ENCODE measurements at places on chromosomes 16 and 17.
A peak's percentile ranks its signal among the peaks of the same experiment; 100 is the strongest.

DNA sequence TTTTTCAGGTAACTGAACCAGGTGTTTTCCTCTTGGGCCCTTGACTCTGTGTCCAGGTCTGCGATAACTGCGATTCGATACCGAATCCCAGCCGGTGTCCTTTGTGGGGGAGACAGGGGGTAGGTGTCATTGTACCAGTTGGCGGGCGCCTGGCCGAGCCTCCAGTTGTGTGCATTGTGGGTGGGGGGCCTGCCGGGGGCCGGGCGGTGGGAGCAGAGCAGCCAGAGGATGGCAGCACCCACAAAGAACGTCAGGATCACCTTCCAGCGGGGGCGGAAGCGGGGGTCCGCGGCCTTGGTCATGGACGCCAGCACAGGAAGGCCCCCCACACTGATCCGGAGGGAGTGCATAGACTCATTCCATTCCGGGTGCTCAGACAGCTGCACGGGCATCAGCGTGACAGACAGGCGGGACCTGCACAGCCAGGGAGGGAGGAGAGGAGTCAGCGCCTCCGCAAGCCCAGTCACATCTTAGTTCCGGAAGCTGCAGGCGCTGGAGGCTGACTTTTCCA lies 12.3 kb downstream of the CANT1 start:
- no peak for DNase-seq

GRCh38 chr17:55336426-55336825 lies 71.7 kb downstream of the HLF start:
- no peak for DNase-seq

DNA sequence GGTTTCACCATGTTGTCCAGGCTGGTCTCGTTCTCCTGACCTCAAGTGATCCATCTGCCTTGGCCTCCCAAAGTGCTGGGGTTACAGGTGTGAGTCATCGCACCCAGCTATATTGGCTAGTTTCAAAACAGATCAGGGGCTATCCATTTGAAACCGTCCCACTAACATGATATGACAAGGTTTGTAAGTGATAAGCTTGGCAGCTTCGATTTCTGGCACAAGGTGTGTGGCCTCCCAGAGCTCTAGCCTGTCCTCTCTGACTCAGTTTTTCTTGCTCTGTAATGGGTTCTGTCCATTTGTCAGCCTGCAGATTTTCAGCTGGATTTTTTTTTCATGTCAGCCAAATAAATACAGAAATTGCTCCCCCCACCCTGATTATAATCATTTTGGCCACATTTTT lies 31.8 kb upstream of the TENT4B start:
- no peak for DNase-seq

DNA sequence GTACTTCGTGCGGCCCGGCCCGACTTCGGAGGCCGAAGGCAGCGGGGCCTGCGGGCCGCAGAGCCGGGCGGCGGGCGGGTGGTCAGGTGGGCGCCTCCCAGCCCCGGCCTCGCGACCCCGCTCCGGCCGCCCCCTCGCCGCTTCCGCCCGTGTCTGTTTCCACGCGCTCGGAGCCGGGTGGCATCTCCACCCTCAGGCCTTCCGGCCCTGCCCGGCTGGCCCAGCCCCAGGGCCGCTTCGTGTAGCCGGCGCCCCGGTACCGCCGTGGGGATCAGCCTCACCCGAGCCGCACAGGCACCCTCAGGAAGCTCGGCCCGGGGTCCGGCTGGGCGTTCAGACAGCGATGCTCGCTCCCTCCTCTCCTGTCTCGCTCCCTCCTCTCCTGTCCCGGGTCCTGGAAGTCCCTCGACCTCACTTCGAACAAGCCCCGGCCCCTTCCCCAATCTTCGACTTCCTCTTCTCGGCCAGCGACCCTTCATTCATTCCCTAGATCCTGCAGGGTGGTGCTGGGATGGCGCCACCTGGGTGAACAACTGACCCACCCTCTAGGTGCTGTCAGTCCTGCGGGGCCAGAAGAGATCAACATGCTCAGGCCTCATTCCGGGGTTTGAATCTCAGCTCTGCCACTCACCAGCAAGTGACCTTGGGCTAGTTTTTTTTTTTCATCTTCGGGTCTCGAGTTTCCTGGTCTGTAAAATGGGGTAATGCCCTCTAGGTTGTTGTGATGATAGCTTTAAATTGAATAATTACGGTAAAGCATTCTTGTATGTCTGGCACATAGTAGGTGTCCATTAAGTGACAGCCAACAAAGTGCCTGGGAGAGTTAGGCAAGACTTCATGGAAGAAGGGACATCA lies 610 bp downstream of the VPS4A start:
- peak; percentile 43 for DNase-seq

- DNase-seq = no peak
Observed at GRCh38 chr16:49621241-49622083, 234.4 kb downstream of the ZNF423 start.

- peak; percentile 37 for DNase-seq
Observed at GRCh38 chr16:68752602-68753001, 15.5 kb downstream of the CDH1 start.

DNA sequence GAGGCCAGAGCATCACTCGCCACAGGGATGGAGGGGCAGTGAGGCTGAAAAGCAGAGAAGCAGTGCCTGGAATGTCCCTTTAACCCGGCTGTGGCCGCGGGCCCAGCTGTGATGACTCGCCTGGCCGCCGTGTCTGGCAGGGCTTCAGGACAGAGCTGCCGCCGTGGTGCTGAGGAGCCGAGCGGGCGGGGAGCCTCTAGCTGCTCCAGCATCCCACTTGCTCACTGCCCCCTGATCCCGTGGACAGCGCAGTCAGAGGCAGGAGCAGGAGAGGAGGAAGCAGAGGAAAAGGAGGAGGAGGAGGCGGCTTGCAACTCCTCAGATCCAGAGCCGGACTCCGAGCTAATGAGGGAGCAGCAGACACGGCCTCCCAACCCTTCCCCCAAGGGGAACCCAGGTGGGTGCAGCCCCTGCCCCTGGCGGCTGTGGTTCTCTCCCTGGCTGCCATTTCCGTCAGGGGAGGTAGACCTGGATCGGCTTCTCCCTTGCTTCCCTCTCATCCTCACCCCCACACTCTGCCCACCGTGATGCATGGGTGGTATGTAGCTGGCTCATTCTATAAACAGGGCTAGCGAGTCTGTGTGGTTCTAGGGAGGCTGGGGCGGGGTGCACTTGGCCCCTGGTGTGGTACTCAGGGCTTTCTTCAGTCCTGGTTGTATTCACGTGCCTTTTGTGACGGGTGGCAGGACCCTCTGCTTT lies 165.7 kb downstream of the CMIP start:
- DNase-seq = no peak

DNA sequence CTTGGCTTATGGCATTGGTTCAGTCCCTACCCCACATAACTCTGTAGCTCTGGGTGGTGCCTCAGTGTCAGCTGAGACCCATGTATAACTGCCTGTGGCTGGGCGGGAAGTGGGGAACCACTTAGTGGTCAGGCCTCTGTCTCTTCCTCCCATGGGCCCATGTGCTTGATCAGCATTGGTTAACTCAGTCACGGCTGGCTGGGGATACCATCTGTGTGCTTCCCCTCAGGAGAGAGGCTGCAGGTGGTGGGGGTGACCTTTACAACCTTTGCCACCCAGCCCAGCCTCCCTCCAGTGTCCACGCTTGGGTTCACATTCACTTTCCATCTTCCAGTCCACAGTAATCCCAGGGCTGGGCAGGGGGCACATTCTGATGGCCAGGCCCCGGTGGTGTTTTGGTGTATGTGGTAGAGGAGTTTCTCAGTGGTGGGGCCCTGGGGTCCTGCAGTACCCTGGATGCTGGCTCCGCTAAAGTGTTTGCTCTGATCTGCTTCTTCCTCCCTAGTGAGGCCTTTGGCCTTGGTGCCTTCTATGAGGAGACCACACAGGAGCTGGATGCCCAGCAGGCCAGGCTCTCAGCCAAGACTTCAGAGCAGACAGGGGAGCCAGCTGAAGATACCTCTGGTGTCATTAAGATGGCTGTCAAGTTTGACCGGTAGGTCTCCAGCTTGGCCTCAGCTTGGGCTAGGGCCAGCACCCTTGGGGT lies 10.2 kb upstream of the NFATC3 start:
- peak; percentile 48 for DNase-seq

- DNase-seq = no peak
Observed at GRCh38 chr17:59617156-59617732, 2.5 kb upstream of the CLTC start.

- DNase-seq = no peak
Observed at GRCh38 chr17:35630530-35631148, 43.5 kb downstream of the AP2B1 start.

GRCh38 chr17:50630524-50631194 lies 4.0 kb upstream of the ABCC3 start:
- DNase-seq = peak; percentile 62

GRCh38 chr17:76727745-76728456 lies 1.3 kb downstream of the METTL23 start:
- peak; percentile 20 for DNase-seq

DNA sequence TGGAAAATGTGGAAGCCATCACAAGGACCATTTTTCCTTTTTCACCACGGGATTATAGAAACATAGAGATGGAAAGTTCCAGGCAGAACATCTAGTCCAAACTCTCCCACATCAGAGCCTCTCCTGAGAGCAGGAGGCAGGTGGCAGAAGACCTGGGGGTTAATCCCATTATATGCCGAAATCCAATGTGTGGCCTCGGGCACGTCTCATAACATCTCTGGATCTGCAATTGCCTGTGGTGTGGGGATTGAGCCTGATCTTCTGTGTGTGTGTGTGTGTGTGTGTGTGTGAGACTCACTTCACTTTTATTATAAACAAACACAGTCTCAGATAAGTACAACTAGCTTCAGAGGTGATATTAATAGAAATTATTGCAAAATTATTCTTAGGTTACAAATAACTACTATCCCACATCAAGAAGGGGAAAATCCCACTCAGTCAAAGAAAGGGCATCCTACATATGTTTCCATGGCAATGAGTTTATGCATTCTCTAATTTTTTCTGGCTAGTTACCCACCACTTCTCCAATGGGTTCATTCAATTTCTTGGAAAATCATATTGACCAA lies 199.1 kb downstream of the FOXL1 start:
- DNase-seq = no peak

DNA sequence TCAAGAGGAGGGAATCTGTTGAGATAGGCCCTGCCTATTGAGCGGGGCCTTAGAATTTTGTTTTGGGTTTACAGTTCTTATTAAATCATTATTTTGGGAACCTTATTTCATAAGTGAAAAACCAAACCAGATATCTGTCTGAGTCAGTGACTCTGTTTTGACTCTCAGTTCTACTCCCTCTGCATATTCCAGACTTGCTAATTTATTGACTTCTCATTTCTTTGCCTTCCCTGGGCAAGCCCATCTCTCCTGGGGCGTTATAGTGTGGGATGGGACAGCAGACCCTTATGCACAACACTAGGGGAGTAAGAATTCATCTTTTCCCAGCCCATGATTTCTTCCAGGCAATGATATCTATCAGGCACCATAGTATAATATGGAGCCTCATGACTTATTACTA lies 45.7 kb downstream of the CPD start:
- DNase-seq = no peak

- peak; percentile 60 for DNase-seq
Observed at GRCh38 chr17:8300627-8301242, 5.5 kb upstream of the SLC25A35 start.

GRCh38 chr17:330993-331701 lies 21.5 kb downstream of the RPH3AL start:
- no peak for DNase-seq

GRCh38 chr16:67244387-67245185 lies 2.7 kb downstream of the FHOD1 start:
- peak; percentile 83 for DNase-seq

- peak; percentile 94 for DNase-seq
Observed at GRCh38 chr17:2400877-2401425, at the start of gene MNT. Gene MNT, minus strand, starts transcription at chr17:2401060. Its CDS starts 348 bp downstream, at chr17:2400712.

DNA sequence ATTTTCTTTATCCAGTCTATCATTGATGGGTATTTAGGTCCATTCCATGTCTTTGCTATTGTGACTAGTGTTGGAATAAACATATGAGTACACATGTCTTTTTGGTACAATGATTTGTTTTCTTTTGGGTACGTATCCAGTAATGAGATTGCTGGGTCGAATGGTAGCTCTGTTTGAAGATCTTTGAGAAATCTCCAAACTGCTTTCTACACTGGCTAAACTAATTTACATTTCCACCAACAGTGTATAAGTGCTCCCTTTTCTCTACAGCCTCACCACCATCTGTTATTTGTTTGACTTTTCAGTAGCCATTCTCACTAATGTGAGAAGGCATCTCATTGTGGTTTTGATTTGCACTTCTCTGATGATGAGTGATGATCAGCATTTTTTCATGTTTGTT lies 103.7 kb downstream of the GOSR1 start:
- no peak for DNase-seq

DNA sequence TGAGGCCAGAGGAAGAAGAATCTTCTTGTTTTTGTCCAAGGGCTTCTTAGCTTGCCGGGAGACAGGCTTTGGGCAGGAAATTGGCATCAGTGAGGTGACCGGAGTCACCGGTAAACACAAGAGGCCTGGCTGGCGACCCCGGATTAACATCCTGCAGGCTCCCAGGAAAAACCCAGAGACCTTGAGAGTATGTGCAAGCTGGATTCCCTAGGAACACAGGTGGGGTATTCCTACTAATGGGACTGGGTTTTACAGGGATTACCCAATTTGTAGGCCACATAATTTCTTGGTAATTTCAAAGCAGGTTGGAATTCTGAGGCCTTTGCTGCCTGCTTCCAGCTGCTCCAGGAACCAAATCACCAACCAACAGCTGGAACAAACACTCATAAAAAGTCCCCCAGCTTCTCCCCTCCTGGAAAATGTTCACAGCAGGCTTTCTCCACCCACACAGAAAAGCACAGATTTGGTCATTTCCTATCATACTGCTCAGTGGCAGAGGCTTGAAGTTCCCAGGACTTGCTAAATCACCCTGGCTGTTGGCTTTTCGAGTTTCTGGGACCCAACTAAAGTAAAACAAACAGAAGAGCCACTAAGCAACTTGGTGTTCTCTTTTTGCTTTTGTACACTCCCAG lies 258.8 kb downstream of the IRF8 start:
- DNase-seq = no peak

- DNase-seq = no peak
Observed at GRCh38 chr16:70715055-70715858, 29.4 kb upstream of the MTSS2 start.

DNA sequence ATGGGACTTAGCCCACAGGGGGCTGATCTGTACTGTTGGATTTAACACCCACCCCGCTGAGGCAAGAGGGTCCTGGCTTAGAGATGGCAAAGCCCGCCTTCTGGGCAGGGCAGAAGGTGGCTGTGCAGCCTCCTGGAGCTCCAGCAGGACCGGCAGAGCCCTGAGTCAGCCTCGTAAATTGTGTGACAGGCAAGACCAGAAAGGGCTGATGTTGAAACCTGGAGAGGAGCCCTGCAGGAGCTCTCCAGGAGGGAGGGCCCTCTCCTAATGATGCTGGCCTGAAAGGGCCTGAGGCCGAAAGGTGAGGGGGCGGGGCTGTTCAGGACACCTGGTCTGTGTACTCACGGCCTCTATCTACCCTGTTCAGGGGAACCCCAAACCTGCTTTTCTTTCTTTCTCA lies 22.5 kb upstream of the MYO15B start:
- no peak for DNase-seq

- DNase-seq = no peak
Observed at GRCh38 chr16:57751539-57752202, 16.1 kb downstream of the KATNB1 start.
